ENCODE measurements at places on chromosomes 5 and 9. TPM values are rescaled to one million over a fixed set of nuclear protein-coding genes. Genes with fewer than 3 reads are reported as not detected.

IL13 gene
- not detected for total RNA-seq

DNA sequence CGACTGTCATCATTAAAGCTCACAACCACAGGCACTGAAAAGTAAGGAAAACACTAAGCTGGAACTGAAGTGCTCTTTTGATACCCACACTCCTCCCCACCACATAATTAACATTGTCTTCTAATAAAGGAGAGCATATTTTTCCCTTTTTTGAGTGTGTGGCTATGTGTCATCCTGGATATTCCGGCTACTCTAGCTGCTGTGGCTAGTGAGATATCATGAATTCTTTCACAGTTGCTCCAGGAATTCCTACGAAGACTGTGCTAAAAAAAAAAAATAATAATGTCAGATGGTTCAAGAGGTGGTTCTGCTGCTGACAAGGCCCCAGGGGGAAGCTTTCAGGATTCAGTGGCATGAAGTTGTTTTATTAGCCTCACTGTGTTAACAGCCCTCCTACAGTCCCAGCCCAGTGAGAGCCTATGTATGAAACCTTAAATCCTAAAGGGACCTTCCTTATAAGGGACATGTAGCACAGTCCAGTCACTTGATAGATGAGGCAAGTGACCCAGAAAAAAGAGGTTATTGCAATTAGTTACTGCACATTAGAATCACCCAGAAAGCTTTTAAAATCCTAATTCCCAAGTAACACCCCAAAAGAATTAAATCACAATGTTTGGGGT lies 46.6 kb downstream of the TMEM252 start:
- no peak for DNase-seq

PTGES gene
- total RNA-seq: 0.29 TPM

DNA sequence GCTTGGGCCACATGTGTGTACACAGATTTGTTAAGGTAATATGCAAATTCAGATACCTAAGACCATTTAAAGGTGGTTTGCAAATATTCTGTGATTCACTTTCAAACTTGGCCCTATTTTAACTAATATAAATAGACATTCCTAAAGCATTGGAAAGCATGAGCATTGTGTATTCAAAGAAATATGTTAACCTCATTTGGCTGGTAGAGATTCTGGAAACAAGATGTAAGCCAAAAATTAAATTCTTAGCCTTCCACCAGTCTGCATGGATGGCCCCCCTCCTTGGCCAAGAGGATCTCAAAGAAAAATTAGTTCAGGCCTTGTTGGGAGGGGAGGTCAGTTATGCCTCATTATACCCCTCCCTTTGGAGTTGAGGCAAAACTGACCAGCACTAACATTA lies 38.7 kb upstream of the C6 start:
- DNase-seq: no peak

DNA sequence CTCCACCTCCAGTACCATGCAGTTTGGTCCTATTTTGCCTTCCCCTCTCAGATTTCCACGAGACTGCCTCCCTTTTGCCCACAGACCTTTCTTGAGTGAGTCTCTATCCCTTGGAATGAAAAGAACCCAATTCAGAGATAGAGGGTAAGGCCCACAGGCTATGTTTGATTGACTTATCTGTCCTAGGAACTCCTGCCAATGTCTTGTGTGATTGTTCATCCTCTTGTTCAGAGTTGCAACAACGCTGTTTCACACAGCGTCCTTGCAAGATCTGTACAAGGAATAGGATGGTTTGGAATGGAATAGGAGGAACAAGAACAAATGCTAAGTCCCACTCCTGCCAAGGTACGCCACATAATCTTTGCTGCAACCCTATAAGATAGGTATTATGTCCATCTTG lies 142.2 kb upstream of the ABCA1 start:
- no peak for DNase-seq

DNA sequence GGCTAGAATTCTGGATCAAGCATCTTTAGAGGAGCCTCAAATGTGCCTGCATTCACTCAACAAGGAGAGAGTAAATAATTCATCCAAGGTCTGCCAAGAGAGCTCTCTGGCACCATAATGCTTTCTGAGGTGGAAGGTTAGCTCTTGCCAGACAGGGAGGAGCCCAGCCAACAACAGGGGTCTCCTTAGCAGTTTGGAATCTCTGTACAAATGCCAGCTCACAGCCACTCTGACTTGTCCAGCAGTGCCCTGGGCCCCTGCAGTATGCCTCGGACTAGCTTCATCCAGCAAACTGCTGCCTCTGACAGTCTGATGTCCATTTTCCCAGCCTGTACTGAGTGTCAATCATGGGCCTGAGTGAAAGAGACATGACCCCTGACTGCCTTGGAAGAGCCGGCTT lies 127.2 kb upstream of the SLC44A1 start:
- DNase-seq: no peak

GRCh38 chr9:122197426-122197825 lies 31.3 kb downstream of the LHX6 start:
- DNase-seq: no peak

All from thyroid gland (tissue), 4 donors.